Right atrium auricular region (tissue), 2 donors: ENCODE measurements at places on chromosomes 5 and 9. TPM values are rescaled to one million over a fixed set of nuclear protein-coding genes. Genes with fewer than 3 reads are reported as not detected.
A peak's percentile ranks its signal among the peaks of the same experiment; 100 is the strongest.

GRCh38 chr5:173715607-173716006 lies 99.2 kb upstream of the BOD1 start:
- no peaks in the 10 kb centered on the region for H3K4me1 ChIP-seq
- DNase-seq = no peak
- no peak overlapping the region for H3K4me3 ChIP-seq
- H3K36me3 ChIP-seq = no peaks in the 10 kb centered on the region
- no peaks in the 10 kb centered on the region for H3K27me3 ChIP-seq

GRCh38 chr9:38084556-38084880 lies 15.5 kb upstream of the SHB start:
- H3K27me3 ChIP-seq = no peaks in the 10 kb centered on the region
- H3K4me1 ChIP-seq = peaks cover 3% of the 10 kb centered on the region
- DNase-seq = peak; percentile 59
- no peak overlapping the region for H3K4me3 ChIP-seq
- H3K36me3 ChIP-seq = no peaks in the 10 kb centered on the region

DNA sequence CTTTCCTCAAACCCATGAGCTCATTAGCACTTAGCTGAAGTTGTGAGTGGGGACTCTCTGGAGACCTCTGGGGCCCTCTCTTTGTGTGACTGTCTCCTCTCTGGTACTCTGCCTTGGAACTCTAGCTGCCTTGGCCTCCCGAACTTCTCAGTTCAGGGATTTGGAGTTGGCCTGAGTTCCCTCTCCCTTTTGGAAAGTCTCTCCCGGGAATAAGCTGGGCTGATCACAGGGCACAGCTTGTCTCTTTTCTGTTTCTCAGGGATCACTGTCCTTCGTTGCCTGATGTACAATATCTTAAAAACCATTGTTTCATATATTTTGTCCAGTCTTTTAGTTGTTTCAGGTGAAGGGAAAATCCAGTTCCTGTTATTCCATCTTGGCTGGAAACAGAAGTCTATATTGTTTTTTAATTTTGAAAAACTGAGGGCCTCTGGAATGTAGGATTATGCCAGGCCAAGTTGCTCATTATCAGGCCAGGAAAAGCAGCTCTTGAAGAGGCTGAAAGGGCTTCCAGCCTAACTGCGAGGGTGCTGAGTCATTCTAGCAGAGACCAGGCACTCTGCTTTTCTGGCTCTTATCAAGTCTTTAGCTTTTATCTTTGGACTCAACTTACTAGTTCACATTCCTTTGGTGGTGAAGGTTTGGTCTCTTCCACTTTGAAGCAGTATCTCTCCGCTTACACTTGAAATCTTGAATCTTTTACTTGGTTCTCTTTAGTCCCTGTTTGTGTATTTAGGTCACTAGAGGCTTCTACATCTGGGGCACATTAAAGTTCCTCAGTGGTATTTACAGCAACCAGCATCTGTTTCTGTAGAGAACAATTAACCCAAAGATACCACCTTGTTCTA lies 8.4 kb upstream of the RGS3 start:
- no peak overlapping the region for H3K4me3 ChIP-seq
- no peaks in the 10 kb centered on the region for H3K27me3 ChIP-seq
- H3K4me1 ChIP-seq = peaks cover 34% of the 10 kb centered on the region
- peak overlapping the region; percentile 88 for H3K27ac ChIP-seq
- no peaks in the 10 kb centered on the region for H3K36me3 ChIP-seq

DNA sequence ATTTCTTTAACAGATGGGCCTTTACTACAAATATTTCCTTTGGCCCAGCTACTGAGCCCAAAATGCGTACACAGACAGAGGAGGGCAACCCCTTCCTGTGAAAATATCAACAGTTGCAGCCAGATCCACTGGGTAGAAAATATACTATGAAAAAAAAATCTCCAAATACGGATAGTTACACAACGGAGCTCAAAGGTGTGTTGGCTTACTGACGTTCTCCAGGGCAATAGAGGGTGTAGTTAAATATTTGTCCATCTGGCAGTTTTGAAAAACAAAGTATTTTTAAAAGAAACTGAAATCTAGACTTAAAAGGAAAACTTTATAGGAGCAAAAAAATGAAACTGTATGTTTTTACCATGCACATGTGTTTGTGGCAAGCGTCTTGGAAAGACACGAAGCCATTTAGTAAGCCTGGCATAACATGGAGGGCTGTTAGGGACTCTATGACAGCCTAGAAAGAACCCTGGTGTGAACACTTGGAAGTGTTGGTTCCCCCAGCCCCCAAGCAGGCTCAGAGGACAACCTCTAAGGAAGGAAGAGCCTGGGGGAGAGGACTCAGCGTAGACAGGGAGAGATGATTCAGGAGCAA lies 157.8 kb upstream of the TRPM3 start:
- no peak overlapping the region for H3K27ac ChIP-seq
- H3K4me3 ChIP-seq = no peak overlapping the region
- no peaks in the 10 kb centered on the region for H3K27me3 ChIP-seq
- H3K4me1 ChIP-seq = no peaks in the 10 kb centered on the region
- no peak for DNase-seq

GRCh38 chr9:124869466-124869985 lies 7.6 kb downstream of the ARPC5L start:
- DNase-seq = no peak
- no peaks in the 10 kb centered on the region for H3K27me3 ChIP-seq
- H3K27ac ChIP-seq = peak overlapping the region; percentile 92

DNA sequence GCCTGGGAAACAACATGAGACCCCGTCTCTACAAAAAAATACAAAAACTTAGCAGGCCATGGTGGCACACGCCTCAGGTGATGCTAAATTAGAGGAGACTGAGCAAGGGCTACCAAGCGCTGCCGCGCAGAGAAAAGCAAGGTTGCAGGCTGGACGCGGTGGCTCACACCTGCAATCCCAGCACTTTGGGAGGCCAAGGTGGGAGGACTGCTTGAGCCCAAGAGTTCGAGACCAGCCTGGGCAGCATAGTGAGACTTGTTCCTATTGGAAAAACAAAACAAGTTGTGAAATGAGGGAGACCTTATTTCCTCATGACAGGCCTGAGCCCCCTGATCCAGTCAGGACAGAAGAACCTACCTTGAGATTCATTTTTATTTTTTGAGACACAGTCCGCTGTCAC lies 11.5 kb downstream of the RNF44 start:
- peaks cover 38% of the 10 kb centered on the region for H3K36me3 ChIP-seq
- DNase-seq = no peak
- H3K27ac ChIP-seq = no peak overlapping the region

GRCh38 chr5:124262991-124263571 lies 483.4 kb downstream of the ZNF608 start:
- DNase-seq = no peak
- H3K27ac ChIP-seq = no peak overlapping the region
- no peaks in the 10 kb centered on the region for H3K27me3 ChIP-seq
- no peak overlapping the region for H3K4me3 ChIP-seq
- H3K36me3 ChIP-seq = no peaks in the 10 kb centered on the region

- H3K27ac ChIP-seq = no peak overlapping the region
- peaks cover 7% of the 10 kb centered on the region for H3K27me3 ChIP-seq
- H3K4me1 ChIP-seq = peaks cover 47% of the 10 kb centered on the region
- no peak for DNase-seq
- no peaks in the 10 kb centered on the region for H3K36me3 ChIP-seq
These were observed 3.9 kb upstream of the RABL6 start for GRCh38 chr9:136803551-136804508.

GRCh38 chr9:124409410-124409809 lies 5.8 kb downstream of the PSMB7 start:
- no peak for DNase-seq
- no peak overlapping the region for H3K27ac ChIP-seq
- H3K4me3 ChIP-seq = no peak overlapping the region
- peaks cover 78% of the 10 kb centered on the region for H3K36me3 ChIP-seq
- no peaks in the 10 kb centered on the region for H3K4me1 ChIP-seq

DNA sequence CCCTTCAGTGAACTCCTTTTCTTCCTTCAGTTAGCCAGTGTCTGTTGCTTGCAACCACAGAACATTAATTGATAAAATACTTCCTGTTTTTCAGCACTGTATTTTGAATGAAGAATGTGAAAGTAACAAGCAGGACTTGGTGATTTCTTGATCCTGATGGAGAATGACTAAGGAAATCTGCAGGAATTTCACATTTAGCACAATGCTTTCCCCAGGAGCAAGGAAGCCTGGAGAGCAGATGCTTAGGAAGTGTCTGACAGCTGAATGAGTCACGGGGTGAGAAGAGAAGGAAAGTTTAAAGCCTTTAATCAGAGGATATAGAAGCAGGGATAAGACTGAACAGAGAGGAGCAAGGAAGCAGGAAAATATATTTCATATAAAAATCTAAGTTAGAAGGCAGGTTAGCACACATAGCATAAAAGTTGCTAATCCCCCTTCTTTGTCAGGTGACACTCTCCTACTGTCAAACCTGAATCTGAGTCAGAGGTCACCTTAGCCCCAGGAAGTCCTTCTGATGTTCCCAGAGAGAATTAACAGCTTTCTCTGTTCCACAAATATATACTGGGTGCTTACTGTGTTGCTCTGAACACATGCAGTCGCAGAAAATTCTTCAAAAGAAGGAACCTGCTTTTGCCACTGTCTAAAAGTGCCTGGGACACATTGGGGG lies 59.7 kb downstream of the GNA14 start:
- H3K4me3 ChIP-seq = no peak overlapping the region
- no peaks in the 10 kb centered on the region for H3K27me3 ChIP-seq
- no peaks in the 10 kb centered on the region for H3K4me1 ChIP-seq
- peak overlapping the region; percentile 9 for H3K27ac ChIP-seq
- no peak for DNase-seq

DNA sequence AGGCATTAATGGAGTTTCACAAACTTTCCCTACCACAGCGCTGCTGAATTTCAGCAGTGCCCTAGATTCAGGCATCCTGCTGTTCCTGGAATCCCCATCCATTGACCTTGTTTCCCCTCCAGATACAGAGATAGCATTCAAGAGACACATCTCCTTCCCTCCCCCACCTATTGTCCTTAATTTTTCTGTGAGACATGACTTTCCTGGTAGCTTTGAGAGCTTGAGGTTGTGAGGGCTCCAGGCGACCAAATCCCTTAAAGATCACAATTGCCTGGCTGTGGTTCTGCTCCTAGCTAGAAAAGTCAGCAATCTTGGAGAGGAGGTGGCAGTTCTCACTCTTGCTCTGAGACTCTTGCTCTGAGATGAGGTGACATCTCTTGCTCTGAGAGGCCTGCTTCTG lies 48.0 kb downstream of the PRR16 start:
- H3K4me1 ChIP-seq = no peaks in the 10 kb centered on the region
- H3K4me3 ChIP-seq = no peak overlapping the region
- DNase-seq = no peak
- H3K36me3 ChIP-seq = no peaks in the 10 kb centered on the region
- no peaks in the 10 kb centered on the region for H3K27me3 ChIP-seq

GRCh38 chr9:105401651-105402050 lies 46.2 kb upstream of the FSD1L start:
- H3K4me1 ChIP-seq = no peaks in the 10 kb centered on the region
- H3K36me3 ChIP-seq = no peaks in the 10 kb centered on the region
- H3K27ac ChIP-seq = no peak overlapping the region
- H3K27me3 ChIP-seq = no peaks in the 10 kb centered on the region
- no peak for DNase-seq
- H3K4me3 ChIP-seq = no peak overlapping the region

DNA sequence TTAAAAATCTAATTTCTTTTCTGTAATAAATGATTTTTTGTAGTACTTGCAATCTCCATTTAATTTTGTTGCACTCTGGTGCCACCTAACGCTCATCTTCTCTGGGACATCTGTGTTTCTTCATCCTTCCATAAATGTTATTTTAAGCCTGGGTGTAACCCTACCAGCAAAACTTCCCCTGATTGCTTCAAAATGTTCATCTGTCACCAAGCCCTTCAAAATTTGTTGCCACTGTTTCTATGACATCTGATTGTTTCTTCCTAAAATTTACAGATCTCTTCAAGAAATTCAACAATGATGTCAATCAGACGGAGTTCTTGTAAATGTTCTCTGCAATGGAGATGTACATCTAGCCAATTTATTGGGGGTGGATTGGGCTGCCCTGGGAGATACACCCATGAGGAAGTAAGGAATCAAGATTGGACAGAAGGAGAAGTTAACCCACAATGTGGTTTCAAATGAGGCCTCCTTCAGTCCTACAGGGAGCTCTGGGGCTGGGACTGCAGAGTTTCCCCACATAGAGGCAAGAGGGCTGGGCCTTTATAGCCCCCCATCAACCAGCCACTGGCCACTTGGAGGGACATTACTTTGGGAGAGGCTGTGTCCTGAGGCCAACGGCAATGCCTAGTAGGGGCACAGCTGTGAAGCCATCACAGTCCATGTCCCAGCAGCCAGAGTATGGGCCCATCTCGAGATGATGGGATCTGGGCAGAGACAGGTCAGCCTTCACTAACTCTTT lies 23.3 kb downstream of the MCTP1 start:
- H3K27ac ChIP-seq = no peak overlapping the region
- no peaks in the 10 kb centered on the region for H3K4me1 ChIP-seq
- no peaks in the 10 kb centered on the region for H3K27me3 ChIP-seq
- H3K36me3 ChIP-seq = no peaks in the 10 kb centered on the region
- DNase-seq = no peak

DNA sequence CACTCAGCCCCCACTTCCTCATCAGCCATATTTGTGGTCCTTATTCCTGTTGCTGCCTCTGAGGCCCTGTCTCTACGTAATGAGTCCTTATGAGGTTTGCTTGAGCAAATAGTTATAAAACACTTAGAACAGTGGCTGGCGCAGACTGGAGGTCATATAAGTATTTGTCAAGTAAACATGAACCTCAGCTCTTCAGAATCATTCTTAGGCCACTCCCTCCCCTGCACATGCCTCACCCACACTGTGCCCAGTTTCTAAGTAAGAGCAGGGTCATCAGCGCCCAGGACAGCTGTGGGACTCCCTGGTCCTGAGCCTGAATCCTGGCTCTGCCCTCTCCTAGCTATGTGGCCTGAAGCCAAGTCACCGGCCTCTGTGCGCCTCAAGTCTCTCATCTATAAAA lies 4.0 kb downstream of the ST6GALNAC4 start:
- no peak overlapping the region for H3K27ac ChIP-seq
- no peak for DNase-seq
- H3K4me3 ChIP-seq = no peak overlapping the region

DNA sequence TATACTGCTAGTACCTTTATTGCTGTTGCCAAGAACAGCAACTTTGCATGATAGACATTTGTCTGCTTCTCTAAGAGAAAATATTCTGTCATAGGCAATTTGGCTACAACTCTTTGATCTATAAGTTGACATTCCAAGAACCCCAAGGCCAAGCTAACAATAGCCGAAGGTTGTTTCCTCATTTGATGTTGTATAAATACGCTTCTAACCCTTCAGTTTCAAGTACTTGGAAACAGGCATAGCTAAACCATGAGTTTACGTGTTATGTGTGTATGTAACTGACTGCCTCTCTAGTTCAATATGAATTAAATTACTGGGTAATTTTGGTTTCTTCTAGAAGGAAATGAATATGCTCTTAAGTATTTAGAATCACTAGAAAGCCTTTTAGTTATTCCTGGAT lies 1034.0 kb downstream of the TLE4 start:
- H3K27ac ChIP-seq = no peak overlapping the region
- no peaks in the 10 kb centered on the region for H3K4me1 ChIP-seq
- no peak overlapping the region for H3K4me3 ChIP-seq
- DNase-seq = no peak
- H3K27me3 ChIP-seq = no peaks in the 10 kb centered on the region
- no peaks in the 10 kb centered on the region for H3K36me3 ChIP-seq

GRCh38 chr9:129138476-129139232 lies 27.4 kb downstream of the PTPA start:
- peak overlapping the region; percentile 100 for H3K27ac ChIP-seq
- peaks cover 8% of the 10 kb centered on the region for H3K36me3 ChIP-seq
- H3K4me3 ChIP-seq = peak overlapping the region; percentile 51

The TMEM171 gene
- not detected for total RNA-seq

The TOR4A gene
- total RNA-seq = 9.4 TPM

The AMBP gene
- total RNA-seq = not detected

The ITGA2 gene
- total RNA-seq = 1.5 TPM
